ENCODE measurements at places on chromosomes 7 and 10.

DNA sequence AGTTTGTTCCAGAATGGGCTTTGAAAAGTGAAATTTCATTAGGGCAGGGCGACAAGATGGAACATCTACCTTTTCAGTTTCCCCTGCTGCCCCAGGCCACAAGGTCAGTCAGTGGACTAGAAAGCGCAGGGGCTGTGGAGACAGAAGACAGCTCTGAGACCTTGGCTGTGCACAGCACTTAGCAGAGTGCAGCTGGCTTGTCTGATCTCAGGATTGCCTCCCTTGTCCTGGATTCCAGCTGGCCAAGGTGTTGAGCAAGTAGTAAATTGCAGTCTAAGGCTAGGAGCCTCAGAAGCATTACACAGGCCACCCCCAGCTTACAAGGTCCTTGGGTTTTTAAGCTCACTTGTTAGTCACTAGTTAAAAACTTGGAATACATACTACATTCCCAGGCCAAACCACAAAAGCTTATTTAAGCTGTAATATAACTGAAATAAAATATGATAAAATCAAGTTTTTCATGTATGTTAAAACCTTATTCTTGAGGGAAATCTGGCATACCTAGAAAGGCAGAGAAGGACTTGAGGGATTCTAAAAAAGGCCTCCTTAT lies 67.3 kb upstream of the NPY start:
- no peak for DNase-seq

GRCh38 chr7:115410972-115411686 lies 489.2 kb downstream of the MDFIC start:
- DNase-seq: no peak

DNA sequence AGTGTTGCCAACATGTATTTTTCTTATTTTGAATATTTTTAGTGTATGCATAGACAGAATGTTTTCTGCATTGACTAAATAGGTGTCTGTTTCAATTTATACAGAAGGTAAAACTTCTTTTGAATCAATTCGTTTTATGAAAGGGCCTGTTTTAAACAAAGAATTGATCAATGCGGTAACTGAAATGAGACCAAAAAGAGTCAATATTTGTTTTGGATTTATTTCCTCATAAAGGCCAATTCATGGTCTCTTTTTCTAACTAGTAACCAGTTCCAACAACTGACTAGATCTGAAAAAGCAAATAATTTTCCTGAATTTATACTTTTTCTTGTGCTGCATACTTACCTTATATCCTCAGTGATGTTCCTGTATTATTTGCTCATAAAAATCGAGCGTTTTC lies 320.5 kb downstream of the DGKB start:
- no peak for DNase-seq

DNA sequence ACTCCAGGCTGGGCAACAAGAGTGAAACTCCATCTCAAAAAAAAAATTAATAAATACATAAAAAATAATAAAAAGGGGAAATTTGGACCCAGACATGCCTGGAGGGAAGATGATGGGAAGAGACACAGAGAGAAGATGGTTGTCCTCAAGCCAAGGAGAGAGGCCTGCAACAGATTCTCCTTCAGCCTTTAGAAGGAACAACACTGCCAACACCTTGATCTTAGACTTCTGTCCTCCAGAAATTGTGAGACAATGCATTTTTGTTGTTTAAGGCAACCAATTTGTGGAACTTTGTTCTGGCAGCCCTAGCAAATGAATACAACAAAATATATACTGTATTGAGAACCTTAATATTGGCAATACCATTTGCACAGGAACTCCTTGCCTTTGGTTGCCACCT lies 180.3 kb upstream of the TNS3 start:
- no peak for DNase-seq

- DNase-seq: peak; percentile 71
These were observed 8.0 kb upstream of the GRK5 start for GRCh38 chr10:119199231-119199992.

- DNase-seq: peak; percentile 12
These were observed 166.0 kb downstream of the RNF216 start for GRCh38 chr7:5615190-5616070.

DNA sequence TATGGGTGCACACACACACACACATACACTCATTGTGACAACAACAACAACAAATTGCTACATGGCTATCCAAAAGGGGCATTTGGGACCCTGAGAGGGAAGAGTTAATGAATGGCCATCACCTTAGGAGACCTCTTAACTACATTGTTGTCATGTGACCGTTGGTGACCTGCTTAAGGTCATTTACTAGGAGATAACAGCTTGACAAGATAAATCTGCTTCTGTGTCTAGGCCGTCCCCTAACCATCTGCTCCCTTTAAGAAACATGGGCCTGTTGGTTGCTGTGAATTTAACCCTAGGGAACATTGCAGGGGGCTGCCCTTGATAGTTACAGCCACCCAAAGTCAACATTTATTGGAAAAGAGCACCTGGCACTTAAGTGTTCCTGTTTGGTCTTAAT lies 29.7 kb downstream of the C1QL3 start:
- peak; percentile 8 for DNase-seq

DNA sequence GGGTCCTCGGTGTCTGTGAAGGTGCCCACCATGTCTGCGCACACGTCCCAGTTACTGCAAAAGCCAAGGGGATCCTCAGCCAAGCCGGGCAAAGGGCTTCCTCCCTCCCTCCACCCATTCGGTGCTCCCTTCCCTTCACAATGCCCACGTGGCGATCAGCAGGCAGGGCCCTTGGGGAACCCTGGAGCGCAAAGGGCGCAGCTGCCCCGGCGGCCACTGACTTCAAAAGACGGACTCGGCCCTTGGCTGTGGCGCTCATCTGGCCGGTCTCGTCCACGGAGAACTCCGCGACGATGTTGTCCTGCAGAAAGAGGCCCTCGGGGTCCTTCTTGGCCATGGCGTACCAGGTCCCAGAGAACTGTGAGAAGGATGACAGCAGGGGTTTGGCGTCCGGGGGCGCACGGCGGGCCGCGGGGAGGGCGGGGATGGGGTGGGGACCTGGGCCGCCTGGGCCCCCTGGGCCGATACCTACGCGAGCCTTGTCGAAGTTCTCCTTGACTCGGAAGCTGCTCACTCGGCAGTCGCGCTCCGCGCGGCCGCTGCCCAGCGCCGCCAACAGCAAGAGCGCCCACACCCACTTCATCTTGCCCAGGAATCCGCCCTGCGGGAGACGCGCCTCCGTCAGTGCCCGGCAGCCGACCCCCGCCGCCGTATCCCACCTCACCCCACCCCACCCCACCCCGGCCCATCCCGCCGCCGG lies 439 bp downstream of the RBP4 start:
- DNase-seq: no peak

GRCh38 chr10:101267290-101267680 lies 38.0 kb upstream of the LBX1 start:
- peak; percentile 66 for DNase-seq

DNA sequence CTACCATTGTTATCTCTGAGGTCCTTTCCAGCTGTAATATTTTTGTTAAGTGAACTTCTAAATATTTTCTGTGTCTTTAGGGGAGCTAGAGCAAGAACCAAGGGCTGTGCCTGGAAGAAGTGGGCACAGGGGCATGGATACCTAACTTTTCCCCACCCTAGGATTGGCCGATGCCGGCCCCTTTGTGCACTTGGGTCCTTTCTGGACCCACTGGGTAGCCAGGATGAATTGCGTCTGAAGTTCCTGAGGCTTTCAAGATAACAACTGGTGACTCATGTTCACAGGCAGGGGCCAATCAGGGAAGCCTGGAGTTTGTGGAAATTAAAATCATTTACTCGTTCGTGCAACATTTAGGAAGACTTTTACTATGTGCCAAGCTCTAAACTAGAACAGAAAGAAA lies 758 bp downstream of the DPCD start:
- no peak for DNase-seq

- peak; percentile 58 for DNase-seq
These were observed 40.5 kb downstream of the PRSS2 start for GRCh38 chr7:142811154-142811737.

DNA sequence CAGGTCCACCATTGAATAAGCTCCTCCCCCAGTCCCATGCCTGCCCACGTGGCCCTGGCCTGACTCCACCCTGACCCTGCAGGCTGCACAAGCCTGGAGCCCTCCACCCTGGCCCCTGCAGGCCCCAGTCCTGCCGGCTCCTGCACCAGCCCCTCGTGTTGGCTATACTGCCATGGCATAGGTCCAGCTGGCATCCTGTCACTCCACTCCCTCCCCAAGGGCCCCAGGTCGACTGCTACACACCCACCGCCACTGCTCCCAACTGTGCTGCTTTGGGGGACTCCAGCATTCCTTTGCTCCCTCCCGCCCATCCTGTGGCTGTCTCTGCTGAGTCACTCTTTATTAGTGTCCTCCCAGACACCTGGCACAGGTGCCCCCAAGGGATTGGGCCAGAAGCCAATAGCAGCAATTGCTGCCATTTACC lies 32.4 kb upstream of the HSPA12A start:
- no peak for DNase-seq

DNA sequence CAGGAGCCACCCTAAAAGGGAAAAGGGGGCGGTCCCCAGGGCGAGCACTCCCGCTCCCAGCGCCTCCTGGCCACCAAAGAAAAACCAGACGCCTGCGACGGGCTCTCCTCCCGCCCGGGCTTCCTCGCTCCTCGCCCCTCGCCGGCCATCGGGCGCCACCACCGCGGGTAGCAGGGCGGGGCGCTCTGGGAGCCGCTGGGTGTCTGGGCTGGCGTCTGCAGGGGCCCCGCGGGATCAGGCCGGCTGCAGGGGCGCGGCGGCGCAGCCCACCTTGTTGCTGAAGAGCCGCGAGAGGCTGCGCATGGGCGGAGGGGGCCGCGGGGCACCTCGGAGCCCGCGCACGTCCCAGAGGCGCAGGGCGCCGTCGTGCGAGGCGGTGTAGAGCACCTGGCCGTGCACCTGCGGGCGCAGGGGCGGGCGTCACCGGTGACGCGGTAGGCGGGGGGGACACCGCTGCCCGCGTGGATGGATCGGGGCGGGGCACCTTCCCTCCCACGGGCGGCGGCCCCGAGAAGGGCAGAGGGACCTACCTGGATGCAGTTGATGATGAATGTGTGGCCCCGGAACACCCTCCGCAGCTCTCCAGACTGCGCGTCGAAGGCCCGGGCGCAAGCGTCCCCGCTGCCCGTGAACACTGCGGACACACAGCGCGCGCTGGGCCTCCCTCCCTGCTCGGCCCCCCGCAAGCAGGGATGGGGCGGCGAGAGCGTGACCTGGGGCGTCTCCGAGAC lies 28.3 kb downstream of the WDR86 start:
- peak; percentile 49 for DNase-seq

DNA sequence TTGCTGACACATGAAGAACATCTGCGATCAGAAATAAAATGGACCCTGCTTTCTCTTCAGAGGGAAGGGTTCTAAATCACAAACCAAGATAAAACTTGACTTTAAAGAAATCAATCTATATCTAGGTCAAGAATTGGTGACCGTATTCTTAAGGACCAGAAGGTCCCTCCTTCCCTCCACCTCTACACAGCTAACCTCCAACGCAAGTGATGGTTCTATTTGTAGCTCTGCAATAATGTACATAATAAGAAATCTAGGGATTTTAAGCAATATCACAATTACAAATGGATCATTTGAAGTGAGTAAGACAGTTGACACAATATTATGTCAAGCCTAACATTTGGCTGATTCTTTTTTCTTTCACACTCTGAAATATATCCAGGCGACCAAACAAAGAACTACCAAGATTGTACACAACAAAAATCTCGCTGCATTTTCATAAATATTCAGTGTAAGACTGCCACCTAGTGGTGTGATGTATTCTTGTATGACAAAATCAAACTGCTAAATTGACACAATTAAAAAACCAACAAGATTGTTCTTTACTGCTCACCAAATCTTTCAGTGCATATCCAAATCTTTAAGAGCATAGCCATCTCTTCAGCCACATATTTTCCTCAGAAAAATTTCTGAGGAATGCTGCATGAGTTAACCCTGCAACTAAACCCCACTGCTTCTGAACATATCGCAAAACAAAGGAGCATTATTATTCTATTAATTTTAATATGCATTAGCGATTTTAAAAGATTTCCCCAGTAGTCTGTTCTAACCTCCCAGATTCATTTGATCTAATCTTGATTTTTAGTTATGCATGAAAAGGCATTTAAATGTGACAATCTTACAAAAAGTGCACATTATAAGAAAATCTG lies 44.5 kb downstream of the ICA1 start:
- DNase-seq: no peak

- DNase-seq: no peak
These were observed 410.3 kb downstream of the KIF20B start for GRCh38 chr10:90111671-90112070.

Data from ELF-1 (cell line).